ENCODE measurements at places on chromosomes 6 and 20.

GRCh38 chr6:24078200-24078599 lies 47.8 kb upstream of the NRSN1 start:
- DNase-seq, result no peak

DNA sequence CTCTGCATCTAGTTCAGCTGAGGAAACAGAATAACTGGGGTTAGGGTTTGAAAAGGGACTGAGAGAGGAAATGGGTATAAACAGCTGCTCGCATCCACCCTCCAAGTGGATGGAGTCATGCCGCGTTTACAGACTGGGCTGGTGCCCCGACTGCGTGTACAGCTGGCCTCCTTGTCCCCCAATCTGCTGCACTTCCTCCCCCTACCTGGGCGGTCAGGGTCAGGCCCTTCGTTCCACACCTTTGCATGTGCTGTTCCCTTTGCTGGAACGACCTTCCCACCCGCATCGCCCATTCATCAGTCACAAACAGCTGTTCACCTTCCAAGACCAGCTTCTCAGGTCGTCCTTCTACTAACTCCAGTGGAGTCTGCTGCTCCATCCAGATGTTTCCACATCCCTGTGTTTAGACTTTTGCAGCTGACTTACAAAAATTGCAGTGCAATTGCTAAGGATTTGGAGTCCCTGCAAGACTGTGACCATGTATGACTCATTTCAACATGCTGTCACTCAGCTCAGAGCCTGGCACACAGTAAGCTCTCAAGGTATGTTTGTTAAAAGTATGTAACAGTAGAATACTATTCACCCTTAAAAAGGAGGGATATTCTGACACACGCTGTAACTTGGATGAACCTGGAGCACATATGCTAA lies 129.3 kb downstream of the DTNBP1 start:
- DNase-seq, result no peak

- DNase-seq, result no peak
Measured at GRCh38 chr6:119517428-119517827, 167.9 kb upstream of the MAN1A1 start.

GRCh38 chr6:134515986-134516385 lies 198.1 kb upstream of the SGK1 start:
- no peak for DNase-seq

GRCh38 chr20:50729901-50730764 lies 1.2 kb upstream of the PARD6B start:
- DNase-seq, result no peak

All from left lung (tissue), 14 donors.